ENCODE measurements at places on chromosomes 2 and 18.

- H3K27ac ChIP-seq: peak overlapping the region; percentile 46
- no peak overlapping the region for H3K4me3 ChIP-seq
- DNase-seq: no peak
Measured at GRCh38 chr2:149572102-149572953, 15.2 kb downstream of the MMADHC start.

- peaks cover 11% of the 10 kb centered on the region for H3K36me3 ChIP-seq
- H3K27ac ChIP-seq: peak overlapping the region; percentile 67
- no peaks in the 10 kb centered on the region for H3K27me3 ChIP-seq
Measured at GRCh38 chr2:160345071-160345764, 145.1 kb upstream of the ITGB6 start.

DNA sequence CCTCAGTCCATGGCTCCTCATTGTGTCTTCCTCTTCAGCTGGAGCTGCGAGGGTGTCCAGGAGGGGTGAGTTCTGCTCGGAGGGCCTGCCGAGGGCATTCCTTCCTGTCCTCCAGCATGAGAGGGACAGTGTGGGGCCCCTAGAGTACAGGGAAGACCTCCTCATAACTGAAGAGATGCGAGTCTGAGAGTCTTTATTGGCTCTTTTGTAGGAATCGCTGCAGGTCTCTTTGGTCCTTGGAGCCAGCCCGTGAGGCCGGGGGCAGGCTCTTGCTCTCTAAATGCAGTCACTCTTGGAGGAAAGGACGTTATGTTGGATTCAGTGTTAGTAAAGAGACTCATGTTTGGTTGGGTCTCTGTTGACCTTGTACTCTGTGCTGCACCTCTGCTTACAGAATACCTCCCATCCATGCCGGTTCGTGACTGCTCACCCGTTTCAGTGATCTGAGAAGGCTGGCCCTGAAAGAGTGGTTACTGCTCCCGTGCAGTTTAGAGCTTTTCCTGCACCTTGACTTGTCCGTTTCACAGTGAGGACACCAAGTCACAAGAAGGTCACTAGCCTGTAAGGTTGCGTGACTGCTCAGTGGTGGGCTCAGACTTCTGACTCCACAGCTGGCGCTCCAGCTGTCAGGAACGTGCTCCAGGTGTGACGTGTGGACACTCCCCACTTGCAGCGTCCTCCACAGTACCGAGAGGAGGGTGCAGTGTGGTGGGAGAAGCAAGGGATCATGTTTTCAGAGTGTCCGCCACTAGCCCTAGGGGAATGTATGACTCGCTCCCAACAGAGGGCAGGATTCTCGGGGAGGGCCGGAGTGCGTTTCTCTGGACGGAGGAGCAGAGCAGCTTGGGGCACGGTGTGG, 7.8 kb downstream of the ATG4B start:
- peaks cover 41% of the 10 kb centered on the region for H3K4me1 ChIP-seq
- H3K36me3 ChIP-seq: peaks cover 10% of the 10 kb centered on the region
- DNase-seq: no peak

GRCh38 chr2:9655441-9656269, 24.9 kb upstream of the YWHAQ start:
- H3K36me3 ChIP-seq: peaks cover 5% of the 10 kb centered on the region
- peak overlapping the region; percentile 88 for H3K27ac ChIP-seq
- H3K4me3 ChIP-seq: peak overlapping the region; percentile 65
- peaks cover 26% of the 10 kb centered on the region for H3K4me1 ChIP-seq
- peak; percentile 23 for DNase-seq
- H3K27me3 ChIP-seq: no peaks in the 10 kb centered on the region

DNA sequence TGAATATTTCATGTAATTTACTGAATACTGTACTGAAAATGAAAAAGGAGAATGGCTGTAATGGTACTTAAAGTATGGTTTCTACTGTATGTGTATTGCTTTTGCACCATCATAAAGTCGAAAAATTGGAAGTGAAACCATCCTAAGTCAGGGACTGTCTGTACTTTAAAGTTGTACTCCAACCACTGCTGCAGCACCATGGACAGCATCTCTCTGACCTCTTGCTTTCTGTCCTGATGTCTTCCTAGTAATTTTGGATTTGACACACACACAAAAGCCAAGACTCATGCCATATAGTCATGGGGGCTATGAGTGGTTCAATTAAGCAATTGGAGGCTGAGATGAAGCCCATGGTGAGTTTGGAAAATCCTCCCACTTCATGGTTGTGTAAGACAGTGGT, 256.3 kb upstream of the PKDCC start:
- H3K4me3 ChIP-seq: no peak overlapping the region
- DNase-seq: no peak
- H3K27ac ChIP-seq: no peak overlapping the region
- H3K4me1 ChIP-seq: no peaks in the 10 kb centered on the region
- no peaks in the 10 kb centered on the region for H3K36me3 ChIP-seq

All from central memory CD8-positive, alpha-beta T cell (primary cell).